SJSA1 (cell line): ENCODE measurements at places on chromosomes 11 and 22. TPM values are rescaled to one million over a fixed set of nuclear protein-coding genes. Genes with fewer than 3 reads are reported as not detected.

- peak; percentile 34 for DNase-seq
Measured at GRCh38 chr22:38753948-38754750, 1.6 kb downstream of the SUN2 start.

CD3E gene
- not detected in 2 replicates for total RNA-seq

KLHL35 gene
- 0.41 and 0.58 TPM in 2 replicates for total RNA-seq

GRCh38 chr22:33105501-33105911 lies 47.3 kb upstream of the SYN3 start:
- no peak for DNase-seq

MMP27 gene
- not detected in 2 replicates for total RNA-seq

DNA sequence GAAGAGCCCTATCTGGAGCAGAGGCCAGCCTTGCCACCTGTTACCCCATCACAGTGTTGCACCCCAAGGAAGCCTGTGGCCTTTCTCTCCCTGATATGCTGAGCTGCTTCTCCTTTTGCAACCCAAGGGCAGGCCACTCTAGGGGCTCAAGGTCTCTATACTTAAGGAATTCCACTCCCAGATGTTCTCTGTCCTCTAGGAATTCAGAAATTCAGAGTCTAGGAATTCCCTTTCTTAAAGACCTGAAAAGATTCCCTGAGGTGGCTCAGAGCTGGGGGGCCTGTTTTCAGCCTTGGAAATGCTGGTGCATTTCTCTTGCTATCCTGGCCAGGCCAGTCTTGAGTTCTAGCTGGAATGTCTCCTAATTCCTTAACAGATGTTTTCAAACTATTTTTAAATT lies 68.0 kb upstream of the OLFML1 start:
- no peak for DNase-seq

DNA sequence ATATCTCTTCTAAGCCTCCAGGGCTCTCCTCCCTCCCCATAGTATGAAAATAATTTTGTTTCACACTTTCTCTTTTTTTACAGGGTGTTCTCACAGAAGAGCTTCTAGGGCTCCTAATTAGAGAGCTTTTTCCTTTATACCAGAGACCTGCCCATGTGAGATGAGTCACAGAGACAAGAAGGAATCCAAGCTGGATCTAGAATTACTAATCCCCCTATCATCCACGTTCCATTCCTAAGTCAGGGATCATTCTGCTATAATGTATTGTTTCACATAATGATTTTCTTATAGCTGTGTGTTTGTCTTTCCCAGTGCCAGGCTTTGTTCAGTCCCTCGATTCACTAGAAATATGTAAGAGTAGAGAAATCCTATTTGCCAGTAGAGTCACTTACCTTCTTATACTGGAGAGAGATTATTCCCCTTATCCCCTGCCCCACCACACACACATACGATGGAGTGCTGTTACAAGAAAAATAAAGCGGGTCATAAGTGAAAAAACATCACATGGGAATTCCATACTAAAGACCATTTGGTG lies 778.3 kb upstream of the LRRC4C start:
- no peak for DNase-seq

GRCh38 chr11:86172894-86173293 lies 71.7 kb upstream of the EED start:
- no peak for DNase-seq

GRCh38 chr11:62607714-62608113 lies 4.9 kb downstream of the EML3 start:
- no peak for DNase-seq

DNA sequence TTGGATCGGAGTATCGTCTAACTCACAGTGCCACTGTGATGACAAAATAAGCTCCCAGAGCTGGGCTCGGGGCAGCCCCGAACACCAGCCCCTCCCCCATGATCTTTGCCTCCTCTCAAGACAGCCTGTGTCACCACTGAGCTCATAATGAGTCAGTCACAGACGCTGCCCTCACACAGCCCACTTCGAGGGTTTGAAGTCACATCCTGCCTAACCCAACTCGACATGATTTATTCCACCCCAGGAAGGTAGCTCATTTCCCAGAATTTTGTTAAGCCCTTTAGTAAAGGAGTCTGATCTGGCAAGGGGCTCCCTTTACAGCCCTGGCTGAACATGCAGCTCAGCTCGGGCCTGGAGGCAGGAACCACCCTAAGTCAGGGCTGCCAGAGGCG lies 22.8 kb downstream of the MYH9 start:
- DNase-seq = peak; percentile 90

DNA sequence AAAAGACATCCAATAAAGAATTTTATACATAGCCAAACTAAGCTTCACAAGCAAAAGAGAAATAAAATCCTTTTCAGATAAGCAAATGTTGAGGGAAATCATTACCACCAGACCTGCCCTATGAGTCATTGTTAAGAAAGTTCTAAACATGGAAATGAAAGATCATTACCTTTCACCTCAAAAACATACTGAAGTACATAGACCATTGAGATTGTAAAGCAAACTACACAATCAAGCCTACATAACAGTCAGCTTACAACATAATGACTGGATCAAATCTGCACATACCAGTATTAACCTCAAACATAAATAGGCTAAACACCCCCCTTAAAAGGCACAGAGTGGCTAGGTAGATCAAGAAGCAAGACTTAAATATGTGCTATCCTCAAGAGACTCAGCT lies 501.0 kb upstream of the LUZP2 start:
- DNase-seq = no peak

GRCh38 chr11:46745328-46745727 lies 26.3 kb downstream of the F2 start:
- DNase-seq = no peak

GRCh38 chr11:20397281-20397680 lies 9.8 kb downstream of the PRMT3 start:
- no peak for DNase-seq

GRCh38 chr11:88344869-88345268 lies 7.3 kb upstream of the CTSC start:
- DNase-seq = no peak

RAC2 gene
- 2.0 and 2.1 TPM in 2 replicates for total RNA-seq
